ENCODE measurements at places on chromosomes 2 and 18.
A peak's percentile ranks its signal among the peaks of the same experiment; 100 is the strongest.

- peak; percentile 96 for DNase-seq
These were observed at the start of gene SPRED2 for GRCh38 chr2:65432227-65433190. Gene SPRED2, minus strand, starts transcription at chr2:65432599. Its CDS starts 612 bp downstream, at chr2:65431987.

DNA sequence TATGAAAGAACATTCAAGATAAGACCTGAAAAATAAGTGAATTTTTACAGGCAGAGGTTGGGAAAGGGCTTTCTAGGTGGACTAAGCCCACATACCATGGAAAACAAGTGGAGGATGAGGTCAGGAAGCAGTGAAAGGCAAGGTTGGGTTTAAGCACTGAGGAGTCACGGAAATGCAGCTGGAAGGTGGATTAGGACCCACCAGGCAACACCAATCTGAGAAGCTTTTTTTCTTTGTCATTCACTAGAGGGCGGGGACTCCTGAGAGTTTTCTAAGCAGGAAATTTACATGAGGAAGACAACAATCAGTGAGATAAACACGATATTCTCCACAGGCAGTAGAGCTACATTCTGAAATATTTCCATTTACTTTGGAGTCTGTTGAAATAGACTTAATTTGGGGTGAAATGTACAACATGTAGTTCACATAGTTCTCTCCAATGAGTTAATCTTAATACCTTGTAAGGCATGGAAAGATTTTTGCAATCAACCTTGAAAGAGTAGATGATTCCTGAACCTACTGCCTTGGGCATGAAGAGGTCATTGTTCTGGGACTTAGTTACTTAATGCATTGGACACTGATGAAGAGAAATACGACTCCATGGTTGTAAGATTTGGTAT is 40.7 kb downstream of the VIT start:
- DNase-seq, result no peak

GRCh38 chr2:149465873-149466272 is 121.7 kb downstream of the MMADHC start:
- DNase-seq, result no peak

DNA sequence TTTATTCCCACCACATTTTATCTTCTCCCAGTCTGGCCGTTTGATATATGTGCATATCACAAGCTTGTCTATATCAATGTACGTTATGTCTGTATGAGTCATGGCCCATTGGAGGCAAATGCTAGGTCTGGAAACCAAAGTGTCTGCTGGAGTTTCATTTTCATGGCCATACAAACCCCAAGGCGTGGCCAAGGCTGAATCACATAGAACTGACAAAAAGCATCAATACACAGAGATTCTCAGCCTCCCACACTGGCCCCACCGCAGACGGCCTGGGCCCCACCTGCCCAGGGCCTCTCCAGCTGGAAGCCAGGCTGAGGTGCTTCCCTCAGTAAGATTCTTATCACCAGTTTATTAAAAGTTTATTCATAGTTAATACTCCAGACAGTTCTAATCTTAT is 40.5 kb upstream of the SALL3 start:
- no peak for DNase-seq

DNA sequence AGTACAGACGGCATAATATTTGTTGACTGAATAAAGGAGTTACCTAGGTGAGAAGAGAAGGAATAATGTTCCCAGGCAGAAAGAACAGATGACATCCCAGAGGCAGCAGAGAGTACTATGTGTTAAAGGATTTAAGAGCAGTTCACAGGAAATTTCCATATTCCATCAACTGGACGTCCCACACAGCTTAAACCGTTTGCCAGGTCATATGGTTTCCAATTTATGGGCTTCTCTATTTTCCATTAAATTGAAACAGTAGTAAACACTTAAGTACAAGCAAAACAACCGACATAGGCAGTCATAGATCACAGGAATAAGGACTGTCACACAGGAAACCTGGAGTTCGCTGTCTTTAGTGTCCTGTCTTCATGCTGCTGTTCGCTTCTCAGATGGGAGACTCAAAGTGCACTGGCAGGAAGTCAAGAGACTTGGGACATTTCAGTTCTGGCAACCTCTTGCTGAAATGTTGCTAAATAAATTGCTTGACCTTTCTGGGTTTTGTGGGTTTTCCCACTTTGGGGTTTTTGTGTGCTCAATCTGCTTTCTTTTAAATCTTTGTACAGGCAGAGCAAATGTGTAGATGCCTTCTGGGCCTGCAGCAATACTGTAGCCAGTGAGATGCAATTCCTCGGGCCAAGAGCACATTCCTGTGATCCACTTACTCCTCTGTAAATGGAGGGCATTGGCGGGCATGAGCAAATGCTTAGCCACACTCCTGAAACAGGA is 5.8 kb upstream of the PIEZO2 start:
- DNase-seq, result no peak

DNA sequence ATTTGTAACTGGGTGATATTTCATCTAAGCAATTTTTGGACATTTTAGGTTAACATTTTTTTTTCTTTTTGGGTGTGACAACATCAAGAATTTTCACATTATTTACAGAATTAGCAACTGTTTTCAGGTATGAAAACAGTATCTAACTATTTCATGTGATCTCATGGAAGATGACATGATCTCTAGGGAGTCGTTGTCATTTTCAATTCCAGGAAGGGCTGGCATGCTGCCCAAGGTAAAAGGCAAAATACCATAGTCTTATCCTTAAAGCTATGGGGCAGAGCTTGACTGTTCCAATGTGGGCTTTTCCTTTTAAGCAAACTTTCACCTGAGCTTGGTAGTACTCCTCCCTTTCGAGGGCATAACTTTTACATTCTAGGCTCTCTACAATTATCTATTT is 443.7 kb downstream of the DSEL start:
- DNase-seq, result no peak

GRCh38 chr2:14094592-14094991 is 537.9 kb upstream of the LRATD1 start:
- DNase-seq, result no peak

DNA sequence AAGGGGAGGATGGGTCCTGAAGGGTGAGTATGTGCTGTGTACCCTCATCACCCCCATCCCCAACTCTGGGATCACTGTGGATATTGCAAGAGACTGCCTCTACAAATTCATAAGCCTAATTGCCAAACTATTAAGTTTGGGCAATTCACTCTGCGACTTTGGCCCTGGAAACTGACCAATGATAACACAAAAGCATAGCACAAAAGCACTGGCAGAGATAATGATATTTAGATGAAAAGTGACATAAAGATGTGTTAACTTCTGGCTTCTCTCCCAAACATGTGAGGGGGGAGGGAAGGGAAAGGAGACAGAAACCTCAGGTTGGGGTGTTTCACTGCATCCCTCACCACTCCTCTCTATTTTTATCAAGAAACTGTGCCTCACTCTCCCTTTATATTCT is 150.3 kb downstream of the SATB2 start:
- DNase-seq, result no peak

- DNase-seq, result no peak
These were observed 95.9 kb downstream of the AOX1 start for GRCh38 chr2:200681697-200682096.

- no peak for DNase-seq
These were observed 253.0 kb downstream of the DCDC2C start for GRCh38 chr2:3956406-3956805.

- no peak for DNase-seq
These were observed 1257.8 kb upstream of the NRXN1 start for GRCh38 chr2:52289741-52290140.

GRCh38 chr2:208406474-208407451 is at the start of gene PTH2R:
Gene PTH2R, plus strand, starts transcription at chr2:208406792. Its CDS starts 252 bp downstream, at chr2:208407044.
- DNase-seq, result peak; percentile 26

GRCh38 chr2:53235836-53236582 is 531.6 kb upstream of the CHAC2 start:
- no peak for DNase-seq

- no peak for DNase-seq
These were observed 265.9 kb upstream of the SYT4 start for GRCh38 chr18:43543236-43543635.

DNA sequence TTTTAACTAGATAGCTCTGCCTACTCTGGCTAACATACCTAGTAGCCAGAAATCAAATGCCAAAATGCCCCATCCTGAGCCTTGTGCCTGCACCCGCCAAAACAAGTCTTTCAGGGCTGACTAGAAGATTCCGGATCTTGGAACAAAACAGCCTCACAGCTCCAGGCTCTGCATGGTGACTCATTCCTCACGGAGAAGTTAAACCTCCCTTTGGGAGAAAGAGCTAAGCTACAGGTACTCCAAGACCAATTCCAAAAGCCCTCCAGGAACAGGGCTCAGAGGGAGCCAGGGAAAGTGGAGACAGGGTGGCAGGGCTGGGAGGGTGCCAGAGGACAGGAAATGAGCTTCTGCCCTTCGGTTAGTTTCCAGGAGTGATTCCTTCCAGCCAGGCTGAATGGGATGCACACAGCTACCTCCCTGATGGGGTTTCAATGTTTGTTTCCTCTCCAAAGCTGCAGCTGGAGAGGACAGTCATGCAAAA is 295.6 kb downstream of the TNS1 start:
- no peak for DNase-seq

- DNase-seq, result no peak
These were observed 82.5 kb downstream of the TNFRSF11A start for GRCh38 chr18:62407660-62408059.

Data from left ventricle myocardium superior (tissue), 1 donor.